ENCODE measurements at places on chromosomes 5 and 9.
A peak's percentile ranks its signal among the peaks of the same experiment; 100 is the strongest.

GRCh38 chr5:63774939-63775338 lies 187.3 kb downstream of the HTR1A start:
- DNase-seq = no peak

- no peak for DNase-seq
These were observed 122.0 kb downstream of the DAB2IP start for GRCh38 chr9:121773286-121773953.

- no peak for DNase-seq
These were observed 173.7 kb downstream of the ERCC6L2 start for GRCh38 chr9:96048956-96049831.

- DNase-seq = no peak
These were observed 149.7 kb downstream of the ESM1 start for GRCh38 chr5:54835647-54836046.

GRCh38 chr5:30968971-30969370 lies 224.5 kb upstream of the CDH6 start:
- DNase-seq = no peak

DNA sequence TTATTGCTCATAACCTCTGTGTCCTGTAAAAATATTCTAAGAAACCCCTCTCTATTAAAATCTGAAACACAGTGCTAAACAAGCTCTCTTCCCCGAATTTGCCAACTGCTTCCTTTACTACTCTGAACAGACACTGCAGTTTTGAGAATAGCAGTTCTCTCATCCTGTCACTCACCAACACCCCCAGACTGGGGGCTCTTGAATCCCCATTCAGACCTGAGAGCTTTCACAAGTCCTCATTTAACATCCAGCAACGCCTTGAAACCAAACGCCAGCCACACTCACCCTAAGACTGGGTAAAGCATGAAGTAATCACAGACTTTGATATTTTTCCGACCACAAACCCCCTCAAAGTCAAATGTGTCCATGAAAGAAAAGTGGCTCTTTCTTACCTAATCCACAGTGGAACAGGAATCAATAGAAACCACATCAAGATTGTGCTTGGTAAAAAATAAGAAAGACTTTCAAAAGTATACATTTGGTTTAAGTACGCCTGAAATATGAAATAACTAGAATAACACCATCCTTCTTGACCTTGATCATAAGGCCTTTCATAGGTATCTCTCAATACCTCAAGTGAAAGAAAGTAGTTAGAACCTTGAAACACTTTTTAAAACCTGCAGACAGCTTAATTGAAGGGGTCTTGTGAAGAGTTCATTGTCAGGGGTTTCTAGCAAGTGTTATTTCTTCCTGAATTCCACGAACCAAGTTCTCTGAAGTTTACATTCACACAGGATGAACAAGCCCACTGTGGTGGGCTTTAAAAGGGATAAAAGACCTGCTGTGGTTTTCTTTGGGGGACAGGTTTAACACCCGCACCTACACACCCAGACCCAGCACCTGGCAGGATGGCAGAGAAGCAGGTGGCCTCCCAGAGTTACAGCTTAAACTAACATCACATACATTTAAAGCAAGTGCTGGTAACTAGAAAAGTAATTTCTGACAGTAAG lies 412.6 kb downstream of the MLLT3 start:
- no peak for DNase-seq

DNA sequence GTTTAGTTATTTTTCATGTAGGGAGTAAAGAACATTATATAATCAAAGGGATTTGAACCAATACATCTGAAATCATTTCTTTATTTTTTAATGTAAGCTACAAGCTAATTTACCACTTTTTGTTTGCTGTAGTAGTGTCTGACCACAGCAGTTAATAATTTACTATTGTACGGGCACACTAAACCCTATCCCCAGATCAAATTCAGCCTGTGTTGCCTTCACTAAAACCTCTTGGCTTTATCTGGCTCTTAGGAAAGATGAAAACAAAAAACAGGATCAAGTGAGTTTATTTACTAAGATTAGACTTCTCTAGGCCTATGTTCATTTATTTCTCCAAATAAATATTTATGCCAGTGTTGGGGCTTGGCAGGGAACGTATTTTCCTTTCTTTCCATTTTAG lies 384.1 kb downstream of the EBF1 start:
- DNase-seq = no peak

GRCh38 chr9:98818764-98819163 lies 11.3 kb downstream of the GALNT12 start:
- DNase-seq = no peak

DNA sequence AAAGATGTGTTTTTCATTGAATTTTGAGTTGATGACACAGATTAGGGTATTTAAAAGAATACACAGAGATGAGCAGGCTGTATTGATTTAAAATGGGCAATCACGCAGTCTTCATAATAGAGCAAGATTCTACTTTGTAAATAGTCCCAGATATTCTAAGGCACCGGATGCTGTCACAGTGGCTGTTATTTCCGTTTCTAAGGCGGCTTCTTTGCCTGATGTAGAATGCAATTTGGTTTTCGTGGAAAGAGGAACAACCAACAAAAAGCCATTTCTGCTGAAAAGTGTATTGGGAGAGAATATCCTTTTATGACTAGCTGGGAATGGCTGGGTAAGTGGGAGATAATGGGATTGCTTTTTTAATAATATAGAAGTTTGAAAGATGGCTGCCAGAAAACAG lies 17.5 kb downstream of the PRKACG start:
- DNase-seq = no peak

DNA sequence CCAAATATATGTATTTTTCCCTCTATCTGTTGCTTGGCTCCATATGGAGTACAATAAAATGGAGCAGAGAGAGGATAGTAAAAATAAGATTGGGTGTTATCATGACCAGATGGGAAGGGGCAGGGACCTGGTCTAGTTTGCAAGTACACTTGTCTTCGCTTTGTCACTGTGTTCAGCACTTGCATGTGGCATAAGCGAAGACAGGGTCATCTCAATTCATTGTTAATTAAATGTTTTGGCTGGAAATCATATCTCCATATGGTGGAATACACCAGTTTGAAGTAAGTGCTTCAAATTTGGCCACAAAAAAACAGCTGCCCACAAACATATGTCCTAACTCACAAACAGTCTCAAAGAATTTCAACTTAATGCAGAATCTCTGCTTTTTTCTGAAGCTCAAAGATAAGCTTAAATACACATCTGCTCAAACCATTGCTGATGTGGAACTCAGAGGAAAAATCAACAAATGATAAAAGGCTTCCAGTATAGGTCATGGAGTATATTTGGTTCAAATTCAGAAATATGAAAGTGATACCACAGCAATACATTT lies 865.4 kb downstream of the TLE4 start:
- DNase-seq = no peak

DNA sequence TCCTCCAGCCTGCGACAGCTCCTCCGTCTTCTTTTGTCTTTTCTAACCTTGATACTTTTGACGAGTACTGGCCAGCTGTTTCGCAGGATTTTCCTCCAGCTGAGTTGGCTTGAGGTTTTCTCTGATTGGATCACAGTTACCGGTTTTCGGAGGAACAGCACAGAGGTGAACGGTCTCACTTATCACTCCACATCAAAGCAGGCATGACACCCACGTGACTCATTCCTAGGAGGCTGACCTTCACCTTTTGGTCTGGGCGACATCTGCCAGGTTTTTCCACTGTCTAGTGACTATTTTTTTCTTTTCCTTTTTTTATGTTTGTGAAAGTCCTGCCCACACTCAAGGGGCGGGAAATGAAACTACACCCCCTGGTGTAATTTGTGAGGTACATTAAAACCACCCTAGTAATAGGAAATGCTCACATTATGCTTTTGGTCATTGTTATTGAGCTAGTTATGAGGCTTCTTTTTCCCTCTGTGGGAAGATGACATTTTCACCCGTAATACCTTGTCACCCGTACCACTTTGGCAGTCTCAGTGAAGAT lies 319.2 kb downstream of the GADD45G start:
- no peak for DNase-seq

DNA sequence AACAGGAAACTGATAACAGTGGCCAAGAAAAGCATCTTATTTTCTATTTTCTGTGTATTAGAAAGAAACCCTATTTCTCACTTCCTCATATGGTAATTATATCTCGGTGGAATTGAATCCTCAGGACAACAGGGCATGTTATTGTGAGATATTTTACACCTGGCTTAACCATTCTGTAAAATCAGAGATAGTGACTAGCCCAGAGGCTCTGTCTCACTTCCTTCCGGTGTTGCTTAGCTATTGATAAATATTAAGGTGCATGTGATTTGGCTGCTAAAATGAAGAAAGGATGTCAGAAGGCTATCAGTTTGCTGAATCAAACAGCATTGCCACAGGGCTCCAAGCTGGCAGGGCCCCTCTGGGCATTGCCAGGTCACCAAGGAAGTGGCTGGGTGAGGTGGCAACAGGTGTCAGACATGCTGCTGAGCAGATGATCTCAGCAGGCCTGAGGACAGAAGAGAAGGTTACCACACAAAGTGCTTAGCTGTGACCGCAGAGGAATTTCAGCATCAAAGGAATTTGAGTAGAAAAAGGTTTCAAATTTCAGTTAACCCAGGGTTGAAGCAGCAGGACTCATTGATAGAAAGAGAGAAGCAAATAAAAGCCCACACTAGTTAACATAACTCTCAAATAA lies 330.7 kb downstream of the PDE4D start:
- DNase-seq = no peak

GRCh38 chr5:107277485-107278125 lies 393.1 kb downstream of the EFNA5 start:
- DNase-seq = no peak

DNA sequence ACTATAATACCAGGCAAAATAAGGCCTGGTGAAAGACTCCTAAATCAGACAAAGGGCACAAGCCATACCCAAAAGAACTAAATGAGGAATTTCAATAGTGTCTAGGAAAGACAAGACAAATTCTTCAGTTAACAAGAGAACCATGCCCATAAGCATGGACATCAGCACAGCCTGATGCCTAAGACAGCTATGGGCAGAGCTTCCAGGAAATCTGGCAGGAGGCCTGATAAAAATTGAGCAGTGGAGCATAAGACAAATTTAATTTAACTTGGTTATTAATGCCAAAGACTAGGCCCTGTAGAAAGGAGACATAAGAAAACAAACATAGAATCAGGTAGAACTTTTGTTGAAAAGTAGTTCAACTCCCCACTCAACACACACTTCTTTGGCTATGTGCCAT lies 17.3 kb downstream of the KLHL3 start:
- no peak for DNase-seq

- DNase-seq = no peak
These were observed 1.1 kb downstream of the NSG2 start for GRCh38 chr5:174046558-174046957.

GRCh38 chr5:123599171-123599570 lies 87.2 kb downstream of the CSNK1G3 start:
- DNase-seq = no peak

GRCh38 chr5:34603378-34603777 lies 52.8 kb upstream of the RAI14 start:
- DNase-seq = no peak

DNA sequence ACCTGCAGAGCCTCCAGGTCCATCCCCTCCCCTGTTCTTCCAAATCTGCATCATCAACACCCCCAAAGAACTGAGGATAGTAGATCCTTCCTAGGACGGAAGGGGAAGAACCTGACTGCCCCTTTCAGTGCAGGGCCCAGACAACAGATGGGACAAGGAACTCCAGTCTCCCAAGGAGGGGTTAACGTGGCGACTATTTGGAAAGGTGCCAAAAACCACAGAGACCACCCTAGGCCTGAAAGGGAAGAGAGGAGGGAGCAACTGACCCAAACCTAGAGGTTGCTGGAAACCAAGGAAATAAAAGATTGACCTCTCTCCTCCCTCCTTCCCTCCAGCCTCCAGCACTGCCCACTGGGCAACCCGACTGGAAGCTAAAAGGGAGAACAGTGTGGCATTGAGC lies 59.7 kb upstream of the NEURL1B start:
- DNase-seq = no peak

DNA sequence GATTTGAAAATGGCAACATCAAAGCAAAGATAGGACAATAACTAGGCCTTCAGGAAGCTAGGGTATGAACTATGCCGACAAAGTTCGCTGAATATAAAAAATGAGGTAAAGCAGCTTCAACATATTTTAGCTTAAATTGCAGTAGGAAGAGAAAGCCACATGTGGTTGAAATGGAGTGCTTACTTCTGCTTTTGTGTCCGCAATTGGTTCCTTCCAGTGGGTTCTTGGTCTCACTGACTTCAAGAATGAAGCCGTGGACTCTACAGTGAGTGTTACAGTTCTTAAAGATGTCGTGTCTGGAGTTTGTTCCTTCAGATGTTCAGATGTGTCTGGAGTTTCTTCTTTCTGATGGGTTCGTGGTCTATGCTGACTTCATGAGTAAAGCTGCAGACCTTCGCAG lies 95.2 kb downstream of the APTX start:
- DNase-seq = no peak

GRCh38 chr5:154072414-154073171 lies 33.8 kb downstream of the MFAP3 start:
- peak; percentile 87 for DNase-seq

DNA sequence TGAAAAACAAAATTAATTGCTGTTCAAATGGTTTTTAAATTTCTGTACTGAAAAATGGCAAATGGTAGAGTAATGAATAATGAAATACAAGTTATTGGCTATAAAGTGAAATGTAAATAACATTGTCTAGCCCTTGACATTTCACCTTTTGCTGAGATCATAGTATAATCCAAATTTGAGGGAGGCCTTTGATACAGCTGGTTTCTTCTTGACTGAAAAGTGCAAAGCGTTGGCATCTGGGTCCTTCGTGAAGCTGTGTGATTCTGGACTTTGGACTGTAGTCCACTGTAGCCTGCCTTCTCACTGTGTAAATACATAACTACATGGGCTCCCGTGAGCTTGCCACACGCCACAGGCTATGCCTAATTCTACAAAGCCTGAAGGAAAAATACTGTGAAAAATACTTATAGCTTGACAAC lies 52.3 kb downstream of the ARHGEF28 start:
- no peak for DNase-seq

DNA sequence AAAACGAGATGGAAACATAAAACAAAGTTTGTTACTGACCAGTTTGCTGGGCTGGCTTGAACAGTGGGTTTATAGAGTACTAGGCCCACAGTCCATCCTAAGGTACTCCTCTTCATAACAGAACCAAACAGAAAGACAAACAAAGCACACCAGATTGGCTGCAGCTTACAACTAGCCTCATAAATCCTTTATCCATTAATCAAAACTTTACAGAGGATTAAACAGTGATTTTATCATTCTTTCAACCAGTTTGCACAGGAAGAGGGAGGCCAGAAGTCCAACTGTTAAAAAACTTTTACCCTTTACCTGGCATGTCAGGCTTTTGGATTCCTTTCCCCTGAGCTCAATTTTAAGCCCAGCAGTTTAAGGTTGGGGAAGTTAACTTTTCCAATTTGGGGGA lies 1467.6 kb downstream of the MAT2B start:
- DNase-seq = no peak

- DNase-seq = no peak
These were observed 88.9 kb downstream of the S1PR3 start for GRCh38 chr9:89080193-89080592.

DNA sequence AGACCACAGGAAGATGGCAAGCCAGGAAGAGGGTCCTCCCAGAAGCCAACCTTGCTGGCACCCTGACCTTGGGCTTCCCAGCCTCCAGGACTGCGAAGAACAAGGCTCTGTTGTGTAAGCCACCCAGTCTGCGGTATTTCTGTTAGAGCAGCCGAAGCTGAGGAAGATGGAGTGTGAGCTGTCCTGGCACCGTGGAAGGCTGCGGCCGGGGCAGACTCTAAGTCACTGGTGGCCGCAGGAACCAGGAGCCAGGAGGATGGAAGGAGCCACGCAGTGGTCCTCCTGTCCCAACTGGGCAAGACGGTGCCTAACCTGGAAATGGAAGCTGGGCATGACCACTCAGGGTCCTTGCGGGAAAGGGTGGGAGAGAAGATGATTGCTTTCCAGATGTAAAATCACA lies 89.1 kb downstream of the ZNF354C start:
- DNase-seq = no peak

GRCh38 chr9:129322641-129323375 lies 144.7 kb upstream of the IER5L start:
- DNase-seq = no peak

All from hematopoietic multipotent progenitor cell treated with erythropoietin and hydrocortisone succinate and interleukin-3 and kit ligand, for 17 days (in vitro differentiated cells).